Stimulated activated CD4-positive, alpha-beta T cell treated with anti-CD3 and anti-CD28 coated beads, Interleukin-1b, Interleukin-23, amount 100 ng/mL, for 4 hours (primary cell): ENCODE measurements at places on chromosomes 4 and X.

GRCh38 chrX:24696294-24696693 lies 2.6 kb downstream of the POLA1 start:
- DNase-seq: no peak

- DNase-seq: no peak
Observed at GRCh38 chr4:17448689-17449088, 63.2 kb downstream of the QDPR start.

DNA sequence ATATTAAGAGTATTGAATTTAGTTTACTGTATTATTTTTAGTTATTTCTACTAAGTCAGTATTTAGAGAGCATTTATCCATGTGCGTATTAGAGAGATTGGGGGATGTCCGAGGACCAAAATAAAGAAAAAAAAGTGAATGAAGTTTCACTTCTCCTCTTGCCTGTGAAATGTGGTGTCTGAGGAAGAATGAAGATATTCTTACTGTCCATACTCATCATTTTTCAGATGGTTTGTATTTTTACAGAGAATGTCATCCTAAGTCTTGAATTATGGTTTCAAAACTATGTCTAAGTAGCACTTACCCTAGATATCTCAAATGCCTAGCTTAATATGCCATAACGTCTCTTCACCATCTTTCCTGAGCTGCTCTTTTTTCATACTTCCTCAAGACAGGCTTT lies 854.3 kb downstream of the C4orf33 start:
- DNase-seq: no peak

DNA sequence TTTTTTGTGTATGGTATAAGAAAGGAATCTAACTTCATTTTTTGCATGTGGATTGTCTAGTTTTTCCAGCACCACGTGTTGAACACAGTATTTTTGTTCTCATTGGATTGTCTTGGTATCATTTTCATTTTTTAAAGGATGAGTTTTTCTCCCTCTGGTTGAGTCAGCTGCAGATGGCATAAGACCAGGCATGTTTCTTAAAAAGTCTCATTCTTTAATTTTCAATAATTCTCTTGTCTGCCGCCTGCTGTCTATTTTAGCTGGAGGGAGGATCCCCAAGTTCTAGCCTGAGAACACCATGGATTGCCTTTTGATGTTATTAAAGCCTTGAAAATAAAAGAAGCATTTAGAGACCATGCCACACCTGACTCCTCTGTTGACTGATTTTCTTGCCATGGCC lies 263.8 kb downstream of the ARHGAP24 start:
- DNase-seq: no peak

- DNase-seq: no peak
Observed at GRCh38 chrX:81202456-81202819, 536 bp downstream of the SH3BGRL start.

DNA sequence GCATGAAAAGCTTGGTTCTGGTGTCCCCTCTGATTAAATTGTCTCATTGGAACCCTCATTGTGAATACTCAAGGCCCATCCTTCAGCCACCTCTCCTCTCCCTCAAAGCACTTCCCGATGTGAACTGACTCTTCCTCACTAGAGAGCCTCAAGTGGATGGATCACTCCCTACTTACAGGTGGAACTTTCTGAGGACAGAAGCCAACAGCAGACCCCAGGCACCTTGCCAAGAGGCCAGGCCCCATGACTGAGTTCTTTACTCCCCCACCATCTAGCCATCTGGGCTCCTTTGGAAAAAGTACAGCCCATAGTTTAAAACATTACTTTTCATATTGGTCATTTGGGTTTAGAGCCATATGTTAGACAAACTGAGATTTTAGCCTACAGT lies 224.1 kb downstream of the SHROOM3 start:
- DNase-seq: no peak

DNA sequence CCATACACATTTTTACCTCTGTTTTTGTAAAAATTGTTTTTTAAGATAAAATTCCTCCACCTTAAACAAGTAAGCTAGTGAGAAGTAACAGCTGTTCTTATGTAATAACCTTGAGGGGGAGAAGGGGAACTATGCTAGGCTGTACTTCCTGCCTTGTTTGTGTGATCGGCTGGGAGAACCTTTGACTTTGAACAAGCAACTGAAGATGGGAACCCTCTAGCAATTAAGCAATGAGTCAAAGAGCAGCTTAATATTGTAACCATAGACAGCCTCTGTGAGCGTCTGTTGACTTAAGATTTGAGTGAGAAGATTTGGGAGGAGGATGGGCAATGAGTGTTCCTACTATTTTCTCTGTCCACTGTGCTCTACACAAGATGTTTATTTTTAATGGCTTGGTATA lies 135.1 kb downstream of the SCLT1 start:
- DNase-seq: no peak

GRCh38 chrX:31199056-31199839 lies 127.4 kb upstream of the FTHL17 start:
- no peak for DNase-seq

DNA sequence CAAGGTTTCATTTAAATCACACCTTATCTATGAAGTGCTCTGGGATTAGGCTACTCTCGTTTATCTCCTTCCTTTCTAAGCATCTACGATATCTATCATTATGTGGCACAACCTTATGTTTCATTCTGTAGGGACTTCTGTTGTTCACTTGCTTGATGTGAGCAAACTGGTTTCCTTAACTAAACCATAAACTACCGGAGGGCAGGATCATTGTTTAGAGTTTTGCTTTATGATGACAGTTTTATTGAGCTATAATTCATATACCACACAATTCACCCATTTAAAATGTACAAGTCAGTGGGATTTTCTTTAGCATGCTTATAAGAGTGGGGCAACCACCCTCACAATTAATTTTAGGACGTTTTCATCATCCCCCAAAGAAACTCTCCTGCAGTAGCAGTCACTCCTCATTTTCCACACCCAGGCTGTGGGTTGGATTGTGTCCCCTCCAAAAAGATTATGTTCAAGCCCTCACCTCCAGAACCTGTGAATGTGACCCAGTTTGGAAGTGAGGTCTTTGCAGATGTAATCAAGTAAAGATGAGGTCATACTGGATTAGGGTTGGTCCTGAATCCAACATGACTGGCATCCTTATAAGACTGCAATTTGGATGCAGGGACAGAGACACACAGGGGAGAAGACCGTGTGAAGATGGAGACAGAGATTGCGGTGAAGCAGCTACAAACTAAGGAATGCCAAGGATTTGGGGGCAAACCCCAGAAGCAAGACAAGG lies 42.1 kb upstream of the SH3RF1 start:
- DNase-seq: no peak

- DNase-seq: no peak
Observed at GRCh38 chr4:38800961-38801450, 3.6 kb downstream of the TLR1 start.

GRCh38 chr4:3711183-3712111 lies 54.7 kb upstream of the ADRA2C start:
- DNase-seq: no peak

DNA sequence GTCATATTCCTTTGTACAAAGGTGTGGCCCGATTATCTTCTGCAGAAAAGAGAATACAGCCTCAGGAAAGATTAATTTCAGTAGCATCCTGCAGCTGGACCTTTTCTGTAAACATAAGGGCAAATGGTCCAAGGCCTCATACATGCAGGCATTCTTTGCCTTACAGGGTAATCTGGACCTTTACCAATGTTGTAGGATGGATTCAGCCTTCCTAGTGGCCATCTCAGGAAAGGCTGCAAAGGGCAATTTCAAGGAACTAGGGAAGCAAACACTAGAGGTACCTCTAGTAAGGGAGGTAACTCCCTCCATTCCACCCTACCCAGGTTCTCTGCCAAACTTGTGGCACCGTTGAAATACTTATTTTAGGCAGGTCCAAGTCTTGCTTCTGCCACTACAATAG lies 43.0 kb downstream of the UGT2B28 start:
- no peak for DNase-seq

DNA sequence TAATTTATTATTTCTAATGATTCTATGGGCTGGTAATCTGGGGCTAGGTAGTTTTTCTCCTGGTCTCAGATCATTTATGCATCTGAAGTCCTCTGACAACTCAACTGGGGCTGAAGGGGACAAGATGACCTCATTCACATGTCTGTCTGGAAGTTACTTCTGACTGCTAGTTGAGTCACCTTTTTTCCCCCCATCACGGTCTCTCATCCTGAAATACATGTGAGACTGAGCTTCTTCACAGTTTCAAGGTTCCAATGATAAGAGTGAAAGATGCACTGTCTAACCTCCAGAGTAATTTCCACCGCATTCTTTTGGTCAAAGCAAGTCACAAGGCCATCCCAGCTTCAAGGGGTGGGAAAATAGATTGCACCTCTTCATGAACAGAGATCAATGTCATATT lies 356.7 kb upstream of the RPS6KA3 start:
- no peak for DNase-seq

- DNase-seq: no peak
Observed at GRCh38 chr4:2802618-2803531, 10.0 kb downstream of the SH3BP2 start.

DNA sequence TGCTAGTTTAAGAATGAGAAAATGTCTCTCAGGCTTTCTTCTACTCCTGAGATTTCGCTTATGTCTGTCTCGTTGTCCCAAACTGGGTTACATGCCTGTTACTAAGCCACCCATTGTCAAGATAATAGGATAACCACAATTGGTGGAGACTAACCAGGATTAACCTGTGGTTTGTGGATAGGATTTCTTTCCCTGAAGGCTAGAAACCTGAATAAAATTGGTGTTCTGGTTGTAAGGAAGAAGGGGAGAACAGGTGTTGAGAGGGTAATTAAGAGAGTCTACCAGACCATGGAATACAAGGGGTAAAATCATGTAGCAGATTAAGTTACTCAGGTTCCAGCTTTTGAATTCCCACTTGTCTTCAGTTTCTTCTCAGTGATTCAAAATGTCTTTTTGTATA lies 225.4 kb downstream of the CPE start:
- no peak for DNase-seq

GRCh38 chr4:128068918-128069317 lies 7.8 kb downstream of the LARP1B start:
- no peak for DNase-seq

- DNase-seq: no peak
Observed at GRCh38 chr4:94711635-94712034, 46.1 kb upstream of the BMPR1B start.

DNA sequence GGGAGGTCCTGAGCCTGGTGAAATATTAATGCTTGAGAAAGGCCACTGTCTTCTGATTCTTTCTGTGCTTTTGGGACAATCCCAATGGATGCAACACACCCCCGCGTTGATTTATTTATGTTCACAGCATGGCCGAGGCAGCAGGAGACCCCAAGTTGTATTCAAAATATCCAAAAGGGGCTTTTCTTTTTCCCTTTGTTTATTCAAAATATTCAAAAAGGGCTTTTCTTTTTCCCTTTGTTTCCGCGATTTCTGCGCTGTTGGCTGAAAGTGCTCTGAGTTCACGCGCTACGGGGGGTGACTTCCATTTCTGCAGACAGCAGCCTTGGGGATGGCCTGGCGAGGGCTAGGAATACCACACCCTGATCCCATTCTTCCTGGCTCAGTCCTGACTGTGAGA lies 59.5 kb upstream of the PPP2R3B start:
- no peak for DNase-seq

DNA sequence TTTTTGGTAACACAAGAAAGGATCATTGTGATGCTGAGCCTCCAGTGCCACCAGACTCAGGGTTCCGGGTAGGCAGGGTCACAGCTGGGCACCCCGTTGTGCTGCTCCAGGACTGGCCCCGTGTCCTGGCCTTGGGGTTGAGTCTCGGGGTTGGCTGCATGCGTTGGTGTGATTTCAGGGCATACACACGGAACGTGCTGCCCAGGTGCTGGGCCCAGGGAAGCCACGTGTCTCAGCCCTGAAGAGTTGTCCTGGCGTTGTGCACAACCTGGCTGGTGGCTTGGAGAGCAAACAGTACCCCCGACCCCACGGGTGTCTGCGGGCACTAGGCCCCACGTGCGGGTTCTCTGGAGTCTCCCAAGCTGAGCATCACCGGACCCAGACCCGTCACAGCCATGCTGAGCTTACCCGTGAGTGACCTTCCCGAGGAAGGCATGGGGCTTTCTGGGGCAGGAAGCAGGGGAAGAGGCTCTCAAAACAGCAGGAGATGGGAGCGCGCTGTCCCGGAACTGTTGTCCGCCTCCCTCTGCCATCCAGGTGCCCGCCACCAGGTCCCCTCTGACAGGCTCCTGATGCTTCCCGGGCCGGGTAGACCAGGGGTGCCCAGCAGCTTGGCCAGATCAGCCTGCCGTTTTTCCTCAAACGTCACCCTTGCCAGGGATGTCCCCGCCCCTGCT lies 66.1 kb upstream of the ENPP6 start:
- no peak for DNase-seq

GRCh38 chr4:33722800-33723516 lies 2521.4 kb downstream of the ARAP2 start:
- no peak for DNase-seq
